GM23248 (cell line): ENCODE measurements at places on chromosomes 1 and 21.

DNA sequence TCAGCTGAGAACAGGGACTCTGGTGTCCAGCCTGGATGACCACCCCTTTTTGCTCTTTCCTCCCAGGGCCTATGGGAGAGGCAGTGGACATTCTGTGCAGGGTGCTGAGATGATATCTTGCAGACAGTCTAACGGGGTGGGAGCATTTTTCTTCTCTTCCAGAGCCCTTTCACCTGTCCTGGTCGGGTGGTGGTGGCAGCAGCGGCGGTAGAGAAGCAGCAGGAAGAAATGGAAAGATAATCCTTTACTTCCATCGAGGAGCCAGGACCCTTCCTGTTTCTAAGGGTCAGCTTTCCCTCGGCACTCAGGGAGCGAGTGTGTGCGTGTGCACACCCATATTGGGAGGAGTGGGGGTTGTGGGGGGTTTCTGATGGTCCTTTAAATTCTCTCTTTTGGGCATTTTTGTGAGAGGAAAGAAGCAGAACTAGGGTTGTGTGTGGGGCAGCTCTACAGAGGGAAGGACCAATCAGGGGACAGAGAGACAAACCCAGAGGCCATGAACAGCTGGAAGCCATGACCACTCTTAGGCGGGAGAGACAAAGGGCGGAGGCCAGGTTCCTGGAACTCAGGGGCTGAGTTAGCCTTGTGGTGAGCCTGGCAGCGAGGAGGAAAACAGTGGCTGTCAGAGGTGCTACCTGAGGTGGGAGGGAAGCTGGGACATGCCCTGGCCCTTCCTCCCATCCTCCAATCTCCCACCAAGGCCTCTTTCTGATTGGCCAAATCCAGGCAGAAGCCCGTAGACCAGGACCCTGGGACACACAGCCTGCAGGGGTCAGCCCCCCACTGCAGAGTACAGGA, 31.2 kb upstream of the CSF3R start:
- no peak for DNase-seq

DNA sequence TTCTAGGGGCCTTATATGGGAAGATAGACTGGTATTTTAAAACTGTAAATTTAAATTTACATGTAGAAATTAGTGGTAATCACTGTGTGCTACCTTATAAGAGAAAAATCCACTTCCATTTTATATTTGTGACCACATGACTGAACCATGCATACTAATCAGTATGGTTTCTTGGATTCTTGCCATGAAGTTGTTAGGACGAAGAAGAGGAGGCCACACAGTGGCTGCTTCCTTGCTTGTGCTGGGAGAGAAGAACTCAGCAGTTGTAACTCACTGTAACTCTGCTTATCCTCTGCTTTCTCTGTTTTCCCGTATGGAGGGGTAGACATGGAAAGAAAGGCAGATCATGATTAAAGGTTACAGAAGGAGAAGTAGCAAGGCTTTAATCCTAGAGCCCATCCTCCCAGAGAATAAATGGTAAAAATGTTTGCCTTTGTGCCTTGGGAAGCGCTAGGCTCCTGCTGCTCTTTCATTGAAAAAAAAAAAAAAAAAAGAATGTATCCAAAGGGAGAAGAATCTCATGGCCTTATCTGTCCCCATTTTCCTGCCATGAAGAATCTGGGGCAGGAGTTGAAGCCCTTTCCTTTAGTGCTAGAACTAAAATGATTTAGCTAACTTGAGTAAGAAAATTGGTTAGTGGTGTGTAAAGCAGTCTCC, 32.4 kb downstream of the KCTD3 start:
- peak; percentile 40 for DNase-seq

DNA sequence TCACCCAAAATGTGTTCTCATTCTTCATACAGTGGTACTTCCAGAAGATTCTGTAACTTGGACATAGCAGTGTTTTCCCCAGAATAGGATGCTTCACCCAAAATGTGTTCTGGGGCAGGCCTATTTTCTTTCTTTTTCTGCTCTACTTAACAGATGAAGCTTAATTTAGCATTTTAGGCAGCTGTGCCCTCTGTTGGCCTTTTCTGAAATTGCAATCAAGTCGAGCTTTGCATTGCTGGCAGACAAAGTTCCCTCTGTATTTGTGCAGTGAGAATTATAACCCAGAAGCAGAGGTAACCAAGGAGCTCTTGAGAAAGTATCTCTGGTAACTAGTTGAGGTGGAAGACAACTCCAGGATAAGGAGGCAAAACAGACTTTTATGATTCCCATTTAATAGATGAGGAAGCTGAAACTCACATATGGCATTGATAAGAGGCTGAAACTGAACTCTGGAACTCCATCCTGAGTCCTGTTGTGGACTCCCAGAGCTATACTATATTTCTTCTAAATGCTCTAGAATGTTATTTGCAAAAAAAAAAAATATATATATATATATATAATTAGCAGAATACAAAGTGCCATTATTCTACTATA, 50.3 kb upstream of the L1TD1 start:
- peak; percentile 60 for DNase-seq

DNA sequence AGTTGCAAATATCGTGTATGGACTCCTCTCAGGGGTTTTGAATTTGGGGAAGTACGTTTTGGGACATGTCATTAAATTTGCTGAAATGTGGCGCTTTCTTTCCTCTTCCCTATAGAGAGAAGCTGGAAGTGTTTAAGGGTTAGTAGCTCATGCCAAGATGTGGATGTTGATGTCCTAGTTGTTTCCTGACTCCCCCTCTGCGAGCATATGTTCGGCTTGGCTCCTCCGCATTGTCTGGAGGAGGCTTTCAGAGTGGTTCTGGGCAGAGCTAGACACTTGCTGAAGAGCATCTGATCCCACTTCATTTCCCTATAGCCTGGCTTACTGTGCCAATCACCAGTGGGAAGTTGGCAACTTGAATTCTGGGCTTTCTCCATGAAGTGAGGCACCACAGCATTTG, 347.4 kb upstream of the B3GALT2 start:
- no peak for DNase-seq

- DNase-seq, result no peak
These were observed 18.4 kb upstream of the CTH start for GRCh38 chr1:70392626-70393025.

GRCh38 chr21:31974454-31974985, 101.7 kb downstream of the HUNK start:
- DNase-seq, result no peak

- DNase-seq, result peak; percentile 93
These were observed 489.3 kb upstream of the VAMP3 start for GRCh38 chr1:7281821-7282220.

DNA sequence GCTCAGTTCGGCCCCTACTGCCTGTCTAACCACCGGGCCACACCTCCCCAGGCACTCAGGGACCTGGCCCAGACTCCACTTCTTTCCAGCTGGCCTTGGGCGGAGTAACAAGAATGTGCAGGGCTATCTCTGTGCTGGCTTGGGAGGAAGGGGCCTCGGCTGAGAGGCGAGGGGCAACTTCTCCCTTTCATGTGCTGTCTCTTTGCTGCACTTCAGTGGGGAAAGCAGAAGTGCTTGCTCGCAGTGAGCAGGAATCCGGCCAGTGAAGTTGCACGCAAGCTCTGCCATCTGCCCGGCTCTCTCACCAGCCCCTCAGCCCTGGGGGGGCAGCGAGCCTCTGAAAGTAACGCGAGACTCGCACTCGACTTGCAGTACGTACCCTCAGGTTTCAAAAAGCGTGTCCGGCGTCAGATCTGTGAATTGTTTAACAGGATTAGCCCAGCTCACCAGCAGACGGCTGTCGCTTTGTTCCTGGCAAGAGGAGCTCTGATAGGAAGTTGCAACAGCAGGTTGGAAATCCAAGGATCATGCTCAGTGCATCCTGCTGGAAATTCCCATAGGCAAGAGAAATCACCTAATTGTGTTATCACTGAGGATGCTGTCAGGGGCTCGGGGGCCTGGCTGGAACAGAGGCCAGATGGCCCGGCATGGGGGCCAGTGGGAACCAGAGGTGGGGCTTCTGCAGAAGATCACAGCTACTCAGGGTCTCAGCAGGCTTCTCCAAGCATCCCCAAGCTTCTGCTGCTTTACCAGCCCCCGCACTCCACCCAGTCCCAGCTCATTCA, 221.1 kb downstream of the NPHP4 start:
- DNase-seq, result peak; percentile 6

DNA sequence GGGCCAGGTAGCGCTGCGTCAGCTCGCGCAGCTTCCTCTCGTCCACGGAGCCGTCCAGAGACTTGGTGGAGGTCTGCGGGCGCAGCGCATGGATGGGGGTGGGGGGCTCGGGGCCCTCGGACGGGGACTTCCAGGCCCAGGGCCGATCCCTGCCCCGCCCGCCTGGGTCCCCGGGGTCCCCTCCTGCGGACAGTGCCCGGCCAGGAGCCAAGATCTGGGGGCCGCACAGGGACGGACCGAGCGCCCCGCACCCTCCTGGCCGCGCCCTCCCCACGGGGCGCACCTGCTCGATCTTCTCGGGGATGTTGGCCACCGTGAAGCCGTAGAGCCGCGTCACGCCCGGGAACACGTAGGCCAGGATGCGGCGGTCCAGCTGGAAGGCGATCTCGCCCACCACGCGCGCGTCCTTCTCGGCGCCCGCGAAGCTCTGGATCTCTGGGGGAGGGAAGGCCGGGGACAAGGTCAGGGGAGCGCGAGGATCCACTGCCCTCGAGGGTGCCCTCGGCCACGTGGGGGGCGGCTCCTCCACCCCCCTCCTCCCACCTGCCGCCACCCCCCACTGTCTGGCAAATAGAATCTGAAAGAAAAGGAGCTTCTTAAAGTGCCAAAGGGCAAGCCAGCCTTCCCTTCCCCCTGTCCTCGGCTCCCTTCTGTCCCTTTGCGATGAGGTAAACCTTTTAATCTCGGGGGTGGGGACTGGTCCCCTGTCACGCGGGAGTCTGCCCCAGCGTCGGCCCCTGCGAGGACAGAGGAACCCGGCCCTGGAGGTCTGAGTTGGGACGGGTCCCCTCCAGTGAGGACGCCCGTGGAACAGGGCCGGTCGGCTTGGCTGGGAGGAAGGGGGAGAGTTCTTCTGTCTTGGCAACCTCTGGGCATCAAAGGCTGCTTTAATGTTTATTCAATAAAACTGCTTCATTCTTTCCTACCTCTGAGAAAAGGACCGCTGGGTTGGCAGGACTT, 6.5 kb upstream of the FTCD start:
- no peak for DNase-seq
